ENCODE measurements at places on chromosomes 2 and 18.

- H3K4me1 ChIP-seq: peaks cover 86% of the 10 kb centered on the region
- peaks cover 30% of the 10 kb centered on the region for H3K36me3 ChIP-seq
- no peak for DNase-seq
- no peaks in the 10 kb centered on the region for H3K27me3 ChIP-seq
- peak within 1 kb of the TSS; percentile 35 for H3K27ac ChIP-seq
Observed at GRCh38 chr2:134253804-134254203, at the start of gene MGAT5. Gene MGAT5 (plus strand): TSS chr2:134254072. CDS start chr2:134254404, 332 bp downstream.

- DNase-seq: no peak
- H3K27me3 ChIP-seq: no peaks in the 10 kb centered on the region
- no peak overlapping the region for H3K4me3 ChIP-seq
Observed at GRCh38 chr2:50535971-50536759, 495.8 kb downstream of the NRXN1 start.

DNA sequence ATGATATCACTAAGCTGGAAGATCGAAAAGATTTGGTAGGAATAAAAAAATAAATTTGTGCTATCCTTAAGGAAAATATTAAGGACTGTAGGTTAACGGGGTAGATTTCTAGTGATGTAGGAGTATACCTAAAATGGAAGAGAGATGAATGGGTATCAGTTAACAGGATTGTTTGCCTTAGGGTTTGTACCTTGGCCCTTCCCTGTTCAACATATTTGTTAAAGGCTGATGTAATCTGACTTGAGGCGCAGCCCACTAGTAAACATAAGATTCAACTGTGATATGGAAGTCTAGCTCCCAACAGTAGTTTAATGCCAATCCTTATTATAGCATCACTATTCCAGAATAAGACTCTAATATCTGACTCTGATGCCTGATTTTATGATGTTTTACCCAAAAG lies 685.2 kb downstream of the DCC start:
- H3K27ac ChIP-seq: no peak overlapping the region
- no peak for DNase-seq
- H3K27me3 ChIP-seq: no peaks in the 10 kb centered on the region
- H3K36me3 ChIP-seq: no peaks in the 10 kb centered on the region

DNA sequence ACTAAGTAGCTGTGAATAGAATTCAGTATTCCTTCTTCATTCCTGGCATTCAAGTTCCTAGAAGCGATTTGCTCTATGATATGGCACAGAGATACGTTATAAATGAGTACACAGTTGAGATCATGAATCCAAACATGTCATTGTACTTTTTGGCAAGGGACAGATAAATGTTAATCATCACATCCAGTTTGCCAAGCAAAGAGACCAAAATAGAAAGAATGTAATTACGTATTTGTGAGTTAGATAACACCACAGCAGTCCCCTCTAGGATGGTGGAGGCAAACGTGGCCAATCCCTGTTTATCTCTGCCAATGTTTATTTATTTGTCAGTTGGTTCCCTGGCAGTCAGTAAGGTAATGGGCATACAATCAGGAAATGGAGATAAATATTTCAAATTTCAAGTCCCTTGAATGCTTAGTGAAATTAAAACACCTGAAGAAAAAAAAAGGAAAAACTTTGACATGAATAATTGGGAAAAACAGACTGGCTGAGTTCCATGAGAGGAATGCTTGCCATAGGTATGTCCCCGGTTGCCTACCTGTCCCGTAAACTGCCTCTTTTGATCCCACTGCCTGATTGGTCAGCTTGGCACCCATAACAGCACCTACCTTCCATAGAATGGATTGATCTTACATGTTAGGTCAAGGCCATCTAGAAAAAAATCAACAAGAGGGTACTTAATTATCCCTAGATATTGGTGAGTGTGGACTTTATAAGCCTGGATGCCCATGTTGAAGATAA lies 451.1 kb upstream of the NETO1 start:
- H3K36me3 ChIP-seq: no peaks in the 10 kb centered on the region
- no peaks in the 10 kb centered on the region for H3K4me1 ChIP-seq
- no peak overlapping the region for H3K4me3 ChIP-seq
- DNase-seq: no peak
- H3K27me3 ChIP-seq: no peaks in the 10 kb centered on the region

GRCh38 chr2:157540102-157540501 lies 88.6 kb downstream of the ACVR1C start:
- H3K4me1 ChIP-seq: no peaks in the 10 kb centered on the region
- no peaks in the 10 kb centered on the region for H3K27me3 ChIP-seq
- DNase-seq: no peak
- no peak overlapping the region for H3K4me3 ChIP-seq

DNA sequence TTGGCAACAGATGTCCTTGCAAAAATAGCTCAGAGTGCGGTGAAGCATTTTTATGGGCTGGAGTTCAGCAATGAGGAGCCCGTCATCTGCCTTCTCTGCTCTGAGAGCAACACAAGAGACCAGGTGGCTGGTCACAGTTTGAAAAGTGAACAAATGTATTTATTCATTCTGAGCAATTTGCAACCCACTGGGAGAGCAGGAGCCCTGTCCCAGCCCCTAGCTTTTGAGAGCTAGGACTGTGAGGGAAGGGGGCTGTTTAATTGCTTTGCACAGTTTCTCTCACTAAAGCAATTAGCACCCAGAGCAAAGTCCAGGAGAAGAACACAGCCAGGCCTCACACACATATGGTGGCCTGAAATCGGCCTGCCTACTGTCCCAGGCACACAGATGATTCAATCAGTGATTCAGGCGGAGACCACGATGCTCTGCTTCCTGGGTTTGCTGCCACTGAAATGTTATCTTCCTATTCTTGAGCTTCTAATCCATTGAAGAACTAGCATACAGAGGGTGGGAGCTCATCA lies 646.1 kb upstream of the ACVR2A start:
- no peaks in the 10 kb centered on the region for H3K27me3 ChIP-seq
- no peak overlapping the region for H3K27ac ChIP-seq
- no peak for DNase-seq
- H3K4me1 ChIP-seq: no peaks in the 10 kb centered on the region
- H3K4me3 ChIP-seq: no peak overlapping the region

GRCh38 chr2:124289060-124289459 lies 264.0 kb downstream of the CNTNAP5 start:
- no peaks in the 10 kb centered on the region for H3K36me3 ChIP-seq
- H3K27me3 ChIP-seq: no peaks in the 10 kb centered on the region
- H3K4me1 ChIP-seq: no peaks in the 10 kb centered on the region

GRCh38 chr2:144692661-144693060 lies 172.7 kb upstream of the ZEB2 start:
- H3K4me1 ChIP-seq: no peaks in the 10 kb centered on the region
- no peak overlapping the region for H3K27ac ChIP-seq
- no peaks in the 10 kb centered on the region for H3K36me3 ChIP-seq
- no peaks in the 10 kb centered on the region for H3K27me3 ChIP-seq

DNA sequence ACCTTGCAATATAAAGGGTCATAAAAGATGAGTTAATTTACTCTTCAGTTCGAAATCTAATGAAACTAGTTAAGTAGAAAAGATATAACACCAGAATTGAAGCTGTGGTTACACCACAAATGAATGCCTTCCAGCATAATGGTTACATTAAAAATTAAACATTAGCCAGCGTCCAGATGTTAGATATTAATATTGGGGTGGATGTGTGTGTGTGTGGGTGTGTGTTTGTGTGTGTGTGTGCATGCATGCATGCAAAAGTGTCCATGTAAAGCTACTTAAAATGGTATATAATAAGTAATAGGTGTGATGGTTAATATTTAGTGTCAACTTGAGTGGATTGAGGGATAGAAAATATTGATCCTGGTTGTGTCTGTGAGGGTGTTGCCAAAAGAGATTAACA lies 170.4 kb upstream of the FN1 start:
- H3K4me1 ChIP-seq: no peaks in the 10 kb centered on the region
- no peaks in the 10 kb centered on the region for H3K36me3 ChIP-seq
- no peak overlapping the region for H3K4me3 ChIP-seq
- no peak overlapping the region for H3K27ac ChIP-seq
- DNase-seq: no peak
- no peaks in the 10 kb centered on the region for H3K27me3 ChIP-seq

DNA sequence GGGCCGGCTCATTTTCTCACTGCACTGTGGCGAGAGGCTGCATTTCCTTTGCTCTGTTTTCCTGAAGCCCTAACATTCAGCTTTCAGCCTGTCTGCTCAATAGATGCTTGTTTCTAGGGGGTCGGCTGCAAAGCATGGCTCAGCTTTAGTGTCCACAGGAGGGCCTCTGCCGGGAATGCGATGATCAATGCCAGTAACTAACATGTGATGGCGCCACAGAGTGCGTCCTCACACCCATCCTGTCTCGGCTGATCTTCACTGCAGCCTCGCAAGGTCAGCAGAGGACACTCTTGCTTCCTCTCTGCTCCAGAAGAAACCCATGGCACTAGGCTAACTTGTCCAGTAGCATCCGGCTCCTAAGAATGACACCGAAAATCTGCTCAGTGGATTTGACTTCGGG lies 156.4 kb upstream of the PXDN start:
- no peaks in the 10 kb centered on the region for H3K27me3 ChIP-seq
- no peak overlapping the region for H3K27ac ChIP-seq
- H3K36me3 ChIP-seq: no peaks in the 10 kb centered on the region
- no peak overlapping the region for H3K4me3 ChIP-seq
- no peaks in the 10 kb centered on the region for H3K4me1 ChIP-seq

GRCh38 chr18:1392865-1393734 lies 488.4 kb downstream of the ADCYAP1 start:
- no peaks in the 10 kb centered on the region for H3K36me3 ChIP-seq
- H3K27ac ChIP-seq: no peak overlapping the region
- no peak overlapping the region for H3K4me3 ChIP-seq

- no peaks in the 10 kb centered on the region for H3K36me3 ChIP-seq
- H3K27me3 ChIP-seq: peaks cover 17% of the 10 kb centered on the region
- no peak overlapping the region for H3K4me3 ChIP-seq
- H3K27ac ChIP-seq: no peak overlapping the region
Observed at GRCh38 chr2:11056614-11057013, 98.7 kb upstream of the SLC66A3 start.

- H3K4me1 ChIP-seq: no peaks in the 10 kb centered on the region
- H3K4me3 ChIP-seq: no peak overlapping the region
- no peak overlapping the region for H3K27ac ChIP-seq
Observed at GRCh38 chr2:10002109-10002508, 41.2 kb upstream of the KLF11 start.

DNA sequence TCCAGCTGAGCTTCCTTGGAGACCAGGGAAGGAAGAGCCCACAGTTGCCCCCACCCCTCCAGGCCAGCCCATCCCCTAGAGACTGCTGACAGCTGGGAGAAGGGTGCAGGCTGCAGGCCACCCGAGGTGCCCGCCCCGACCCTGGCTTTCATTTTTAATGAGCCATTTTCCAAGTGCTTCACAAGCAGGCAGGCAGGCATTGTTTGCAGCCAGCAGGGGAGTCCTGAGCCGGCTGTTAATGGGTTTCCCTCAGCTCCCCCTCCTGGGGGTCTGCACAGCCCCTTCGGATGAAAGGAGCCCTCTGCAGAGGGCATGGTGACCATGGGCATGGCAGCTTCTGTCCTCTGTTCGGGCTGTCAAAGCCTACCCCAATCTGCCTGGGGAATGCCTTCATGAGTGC lies 94.5 kb downstream of the ZBTB7C start:
- H3K4me1 ChIP-seq: no peaks in the 10 kb centered on the region
- H3K36me3 ChIP-seq: no peaks in the 10 kb centered on the region
- H3K4me3 ChIP-seq: no peak overlapping the region

GRCh38 chr2:15023221-15023620 lies 390.7 kb downstream of the LRATD1 start:
- H3K27me3 ChIP-seq: peaks cover 10% of the 10 kb centered on the region
- DNase-seq: no peak
- no peaks in the 10 kb centered on the region for H3K36me3 ChIP-seq
- H3K4me1 ChIP-seq: no peaks in the 10 kb centered on the region
- no peak overlapping the region for H3K27ac ChIP-seq
- no peak overlapping the region for H3K4me3 ChIP-seq

DNA sequence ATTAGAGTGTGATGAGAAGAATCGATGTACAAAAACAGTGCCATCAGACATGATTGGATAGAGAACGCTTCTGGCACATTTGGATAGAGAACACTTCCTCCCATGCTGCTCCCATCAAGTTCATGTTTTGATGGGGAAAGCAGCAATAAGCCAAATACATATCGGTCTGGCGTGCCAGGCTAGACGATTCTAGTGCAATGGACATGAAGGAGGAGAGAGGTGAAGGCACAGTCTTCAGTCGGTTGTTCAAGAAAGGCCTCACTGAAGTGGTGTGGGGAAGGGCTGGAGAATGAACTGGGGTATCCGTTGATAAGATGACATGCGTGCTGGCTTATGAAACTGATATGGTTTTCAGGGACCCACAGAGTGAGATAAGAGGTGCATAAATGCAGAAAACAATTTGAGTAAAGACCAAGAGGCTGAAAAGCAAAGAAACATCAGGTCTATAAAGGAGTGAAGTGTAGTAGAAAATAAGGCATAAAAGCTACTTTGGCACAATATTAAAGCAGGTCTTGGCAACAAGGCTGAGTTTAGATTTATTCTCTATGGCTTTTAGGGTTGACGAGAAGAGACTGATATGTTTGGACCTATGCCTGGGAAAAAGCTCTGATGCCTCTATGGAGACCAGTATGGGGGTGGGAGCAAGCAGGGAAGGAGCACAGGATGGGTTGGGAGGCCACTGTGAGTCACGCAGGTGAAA lies 117.6 kb upstream of the PIEZO2 start:
- no peaks in the 10 kb centered on the region for H3K36me3 ChIP-seq
- H3K4me3 ChIP-seq: no peak overlapping the region
- H3K27ac ChIP-seq: no peak overlapping the region
- no peaks in the 10 kb centered on the region for H3K27me3 ChIP-seq
- DNase-seq: no peak

DNA sequence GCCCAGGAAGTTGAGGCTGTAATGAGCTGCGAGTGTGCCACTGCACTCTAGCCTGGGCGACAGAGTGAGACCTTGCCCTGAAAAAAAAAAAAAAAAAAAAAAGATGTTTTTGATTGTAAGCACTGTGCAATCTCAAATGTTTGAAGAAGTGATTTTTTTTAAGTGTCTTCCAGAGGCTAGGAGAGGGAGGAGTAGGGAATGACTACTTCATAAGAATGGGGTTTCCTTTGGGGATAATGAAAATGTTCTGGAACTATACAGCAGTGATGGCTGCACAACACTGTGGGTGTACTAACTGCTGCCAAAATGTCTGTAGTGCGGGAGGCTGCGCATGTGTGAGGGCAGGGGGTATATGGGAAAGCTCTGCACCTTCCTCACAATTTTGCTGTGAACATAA lies 83.7 kb downstream of the MCFD2 start:
- peak; percentile 2 for DNase-seq
- peaks cover 29% of the 10 kb centered on the region for H3K27me3 ChIP-seq
